ENCODE measurements at places on chromosomes 2 and 18.

- no peak for DNase-seq
These were observed 95.0 kb downstream of the EPC2 start for GRCh38 chr2:148739454-148740105.

DNA sequence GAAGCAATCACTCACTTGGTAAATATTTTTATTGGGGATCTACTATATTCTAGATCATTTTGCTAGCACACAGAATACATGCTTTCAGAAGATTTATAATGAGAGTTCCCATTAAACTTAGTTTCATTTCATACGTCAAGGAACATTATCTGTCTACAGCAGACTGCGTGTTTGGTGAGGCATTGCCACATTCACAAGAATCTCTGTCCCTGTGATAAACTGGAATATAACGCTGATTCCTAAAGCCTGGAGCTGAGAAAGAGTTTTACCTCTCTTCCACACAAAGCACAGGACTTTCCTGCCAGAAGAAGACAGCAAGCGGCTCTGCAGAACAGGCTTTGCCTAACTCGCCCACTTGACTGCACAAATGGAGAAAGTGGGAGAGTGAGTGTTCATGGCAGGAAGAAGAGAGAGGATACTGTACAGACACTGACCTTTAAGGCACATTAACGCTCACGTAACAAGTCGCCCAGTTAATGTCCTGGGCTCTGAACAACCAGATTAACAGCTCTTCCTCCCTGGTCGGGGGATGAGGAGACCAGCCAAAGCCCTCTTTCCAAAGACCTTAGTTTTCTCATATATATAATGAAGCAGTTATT is 356.2 kb downstream of the GPD2 start:
- no peak for DNase-seq

GRCh38 chr2:221716426-221717303 is 144.6 kb upstream of the EPHA4 start:
- DNase-seq: no peak

DNA sequence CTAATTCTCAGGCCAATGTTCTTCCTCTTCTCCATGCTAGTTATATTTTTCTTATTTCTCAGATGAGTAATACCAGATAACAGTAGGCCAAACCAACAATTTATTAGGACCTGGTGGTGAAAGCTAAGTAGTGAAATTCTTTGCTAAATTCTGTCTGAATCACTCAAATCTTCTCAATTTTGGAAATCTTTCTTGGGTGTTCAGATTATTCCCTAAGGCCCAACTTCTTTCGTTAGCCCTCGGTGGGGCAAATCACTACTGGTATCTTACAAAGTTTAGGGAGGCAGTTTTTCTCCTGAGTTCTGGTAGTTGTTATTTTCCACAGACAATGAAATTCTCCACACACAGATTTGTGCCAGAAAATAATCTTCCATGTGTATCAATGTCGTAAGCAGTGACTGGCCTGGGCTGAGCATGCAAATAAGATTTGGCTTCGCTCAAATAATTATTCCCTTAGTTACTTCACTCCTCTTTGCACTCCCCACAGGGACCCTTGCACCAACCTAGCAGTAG is 443.5 kb upstream of the SLC14A2 start:
- no peak for DNase-seq

GRCh38 chr18:63342206-63342605 is 22.6 kb upstream of the BCL2 start:
- DNase-seq: no peak

DNA sequence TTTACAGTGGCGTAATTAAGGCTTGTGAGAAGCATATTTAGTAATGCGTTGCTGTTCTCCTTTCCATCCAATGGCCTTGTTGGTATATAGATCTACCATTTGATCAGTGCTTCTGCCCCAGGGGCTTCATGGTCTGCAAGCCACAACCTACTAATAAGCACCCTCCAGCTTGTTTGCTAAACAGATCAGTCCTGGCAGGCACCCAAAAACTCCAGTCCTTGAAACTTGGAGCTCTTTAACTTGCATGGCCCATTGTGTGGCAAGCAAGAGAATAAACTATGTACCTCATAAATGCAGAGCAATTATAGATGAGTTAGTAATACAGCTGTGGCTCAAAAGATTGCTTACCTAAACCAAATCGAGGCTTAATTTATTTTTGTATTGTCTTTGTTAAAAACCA is 158.5 kb downstream of the FTCDNL1 start:
- no peak for DNase-seq

- DNase-seq: no peak
These were observed at the start of gene LRP1B for GRCh38 chr2:142131010-142131669. Gene LRP1B, minus strand, starts transcription at chr2:142131016. Its CDS starts 287 bp downstream, at chr2:142130729.

GRCh38 chr2:150370561-150370960 is 116.9 kb downstream of the RND3 start:
- no peak for DNase-seq

- DNase-seq: no peak
These were observed 29.1 kb downstream of the DYM start for GRCh38 chr18:49431165-49431962.

DNA sequence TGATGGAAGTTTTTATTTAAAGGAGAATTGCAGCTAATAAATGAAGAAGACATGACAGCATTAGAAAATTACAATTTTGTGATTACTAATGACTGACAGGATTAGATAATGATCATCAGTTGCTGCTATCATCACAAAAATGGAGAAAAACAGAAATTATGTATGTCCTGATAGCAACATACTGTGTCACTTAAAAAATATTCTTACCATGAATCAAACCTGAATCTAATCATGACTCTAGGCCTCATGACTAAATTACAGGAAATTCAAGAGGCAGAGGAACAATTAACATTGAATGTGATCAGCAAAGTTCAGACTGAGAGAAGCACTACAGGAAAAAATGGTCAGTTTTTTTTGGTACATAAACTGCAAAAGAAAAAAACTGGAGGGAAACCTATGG is 147.8 kb downstream of the PMAIP1 start:
- no peak for DNase-seq

- no peak for DNase-seq
These were observed 434.4 kb downstream of the TNS1 start for GRCh38 chr2:217568289-217568971.

- DNase-seq: no peak
These were observed 32.7 kb upstream of the MAP4K3 start for GRCh38 chr2:39469807-39470206.

GRCh38 chr18:11741505-11742145 is 52.6 kb downstream of the GNAL start:
- no peak for DNase-seq

- no peak for DNase-seq
These were observed 64.0 kb downstream of the INPP4A start for GRCh38 chr2:98508709-98509066.

DNA sequence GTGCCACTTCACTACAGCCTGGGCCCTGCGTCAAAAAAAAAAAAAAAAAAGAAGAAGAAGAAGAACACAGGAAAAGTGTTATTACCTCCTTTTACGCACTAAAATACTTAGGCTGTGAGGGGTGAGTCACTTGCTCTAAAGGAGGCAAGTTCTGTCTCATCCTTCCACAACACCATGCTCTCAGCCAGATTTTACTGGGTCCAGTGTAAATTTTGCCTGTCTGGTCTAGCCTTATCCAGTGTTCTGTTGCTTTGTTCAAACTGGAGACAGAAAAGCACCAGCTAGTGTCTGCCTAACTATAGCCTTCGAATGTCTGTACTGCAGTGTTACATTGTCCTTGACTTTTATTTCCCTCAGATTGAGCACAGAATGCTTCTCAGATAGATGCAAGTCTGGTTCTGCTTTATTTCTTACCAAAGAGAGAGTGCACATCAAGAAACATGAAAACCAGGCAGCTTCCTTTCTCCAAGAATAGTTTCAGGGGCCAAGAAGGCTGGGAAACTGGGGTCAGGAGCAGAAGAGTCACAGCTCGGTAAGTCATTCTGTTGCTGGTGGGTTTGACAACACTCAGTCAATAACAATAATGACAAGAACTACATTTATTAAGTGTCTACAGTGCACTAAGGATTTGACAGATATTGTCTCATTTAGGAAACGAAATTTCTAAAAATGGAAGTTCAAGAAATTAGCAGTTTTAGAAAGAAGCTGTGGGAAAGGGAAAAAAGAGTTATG is 3.1 kb upstream of the MSGN1 start:
- no peak for DNase-seq

DNA sequence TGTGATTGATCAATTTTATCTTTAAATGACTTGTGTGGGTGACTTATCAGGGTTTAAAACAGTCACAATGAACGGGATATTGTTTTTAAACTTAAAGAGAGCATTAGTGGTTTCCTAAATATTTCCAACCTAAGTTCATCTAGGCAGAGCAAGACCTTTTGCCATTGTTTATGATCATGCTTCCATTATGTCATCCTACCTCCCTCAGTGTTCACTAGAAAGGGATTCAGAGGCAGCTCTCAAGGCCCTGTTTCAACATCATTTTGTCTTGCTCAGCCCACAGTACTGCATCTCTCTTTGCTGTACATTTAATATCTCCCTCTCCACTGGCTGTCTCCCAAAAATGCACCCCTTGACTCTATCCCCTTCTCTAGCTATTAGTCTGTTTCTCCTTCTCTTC is 21.5 kb upstream of the PELI1 start:
- no peak for DNase-seq

- no peak for DNase-seq
These were observed 2.0 kb downstream of the DNAJC27 start for GRCh38 chr2:24969784-24970183.

DNA sequence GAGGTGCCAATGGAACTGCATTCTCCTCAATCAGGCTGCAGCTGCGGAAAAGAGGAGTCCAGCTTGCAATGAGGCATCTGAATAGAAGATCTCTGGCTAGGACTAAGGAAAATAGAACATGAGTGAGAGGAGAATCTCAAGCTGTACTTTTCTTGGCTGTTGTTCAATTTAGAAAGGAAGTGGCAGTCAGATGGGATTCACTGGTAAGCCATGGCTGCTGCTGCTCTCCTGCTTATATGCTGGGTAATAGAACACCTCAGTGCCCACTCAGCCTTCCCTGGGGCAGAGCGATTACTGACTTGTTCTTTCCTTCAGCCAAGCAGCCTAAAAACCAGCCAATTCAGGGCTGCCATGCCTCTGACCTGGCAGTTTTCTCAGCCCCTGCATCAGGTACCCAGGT is 17.6 kb upstream of the CHST9 start:
- DNase-seq: no peak

All from activated T-helper 1 cell treated with anti-CD3 and anti-CD28 coated beads, Interleukin-2, amount 50 U/mL, for 16 hours (primary cell).